ENCODE measurements at places on chromosomes 11 and 22.

DNA sequence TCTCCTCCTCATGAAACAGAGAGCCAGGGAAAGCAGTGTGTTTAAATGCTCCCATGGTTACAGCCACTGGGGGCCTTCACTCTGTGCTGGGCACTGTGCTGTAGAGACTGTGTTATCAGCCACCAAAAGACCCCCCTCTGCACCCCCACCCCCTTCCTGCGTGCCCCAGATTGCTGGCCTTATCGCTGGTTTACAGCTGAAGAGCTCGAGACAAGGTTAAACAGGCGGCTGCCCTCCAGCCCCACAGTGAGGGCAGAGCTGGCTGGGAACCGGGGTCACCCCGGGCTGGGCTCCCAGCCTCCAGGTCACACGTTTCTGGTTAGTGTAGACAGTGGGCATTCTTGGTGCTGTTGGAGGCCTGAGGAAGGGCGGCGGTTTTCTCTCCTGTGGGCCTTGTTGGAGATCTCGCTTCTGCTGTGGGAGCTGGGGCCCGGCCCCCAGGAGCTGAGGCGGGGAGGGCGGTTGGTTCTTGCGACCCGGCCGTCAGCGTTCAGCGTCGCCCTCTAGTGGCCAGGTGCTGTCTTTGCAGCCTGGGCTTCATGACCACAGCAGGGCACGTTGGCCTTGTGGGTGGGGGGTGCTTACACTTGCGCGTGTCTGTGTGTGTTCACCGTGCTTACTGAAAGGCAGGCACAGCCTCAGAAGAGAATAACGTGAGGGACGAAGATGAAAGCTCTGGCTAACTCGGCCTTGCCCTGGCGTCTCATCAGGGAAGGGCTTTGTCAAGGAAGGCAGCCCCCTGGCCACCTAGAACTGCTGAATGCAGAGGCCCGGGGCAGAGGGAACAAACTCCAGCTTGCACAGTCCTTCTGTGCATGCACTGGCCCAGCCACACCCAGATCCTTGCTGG is 40.8 kb downstream of the TBC1D22A start:
- DNase-seq = no peak

- DNase-seq = no peak
Observed at GRCh38 chr22:47994601-47995263, 1232.3 kb downstream of the TBC1D22A start.

GRCh38 chr11:100769165-100769564 is 82.1 kb downstream of the ARHGAP42 start:
- no peak for DNase-seq

DNA sequence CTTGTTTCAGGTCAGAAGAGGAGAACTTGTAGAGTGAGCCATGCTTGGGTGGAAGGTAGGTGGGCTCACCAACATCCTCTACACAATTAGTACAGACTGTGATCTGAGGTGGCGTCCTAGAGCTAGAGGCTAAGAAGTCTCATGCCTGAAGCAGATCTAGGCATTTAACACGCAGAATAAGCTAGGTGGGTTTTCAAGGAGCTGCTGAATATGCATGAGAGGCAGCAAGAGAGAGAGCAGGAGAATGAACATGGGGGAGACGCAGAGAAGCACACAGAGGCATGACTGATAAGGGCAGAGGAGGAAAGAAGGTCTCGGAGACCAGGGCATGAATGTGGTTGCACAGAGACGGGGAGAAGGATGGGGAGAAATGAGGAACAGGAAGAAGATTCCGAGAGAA is 36.8 kb upstream of the JAM3 start:
- no peak for DNase-seq

GRCh38 chr22:30246814-30247376 is 336 bp upstream of the LIF start:
- no peak for DNase-seq

DNA sequence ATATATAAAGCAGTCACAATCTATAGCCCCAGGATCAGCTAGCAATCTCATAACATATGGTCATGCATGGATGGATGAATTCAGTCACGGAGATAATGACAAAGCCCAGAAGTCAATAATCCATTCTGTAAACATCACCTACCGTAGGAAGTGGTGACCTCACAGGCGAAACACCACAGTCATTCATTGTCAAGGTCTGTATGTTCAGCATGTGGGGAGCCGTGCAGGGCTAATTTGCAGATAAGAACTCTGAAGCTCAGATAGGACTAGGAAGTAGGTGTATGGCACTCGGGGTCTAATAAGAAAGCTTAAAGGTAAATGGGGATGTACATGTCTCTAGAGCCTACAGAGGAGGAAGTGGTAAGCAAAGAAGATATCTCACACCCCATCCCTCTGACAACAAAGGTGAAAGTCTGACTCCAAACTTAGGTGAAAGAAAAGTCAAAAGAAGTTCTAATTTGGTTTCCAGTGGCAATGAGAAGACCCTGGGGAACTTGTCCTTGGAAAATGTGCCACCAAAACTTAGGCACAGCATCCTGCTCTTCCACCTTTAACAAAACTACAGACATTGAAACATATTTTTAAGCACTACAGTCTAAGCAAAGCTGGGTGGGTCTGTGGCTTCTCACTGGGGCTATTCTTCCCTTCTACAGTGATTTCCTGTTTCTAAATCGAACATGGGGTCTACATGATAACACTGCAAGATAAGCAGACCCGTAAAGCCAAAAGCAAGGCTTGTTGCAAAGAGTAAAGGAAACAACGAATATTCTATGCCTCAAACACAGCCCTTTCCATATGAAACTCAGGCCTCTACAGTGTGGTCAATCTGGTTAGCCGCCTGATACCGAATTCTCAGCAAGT is 5.2 kb downstream of the CRTAM start:
- no peak for DNase-seq

DNA sequence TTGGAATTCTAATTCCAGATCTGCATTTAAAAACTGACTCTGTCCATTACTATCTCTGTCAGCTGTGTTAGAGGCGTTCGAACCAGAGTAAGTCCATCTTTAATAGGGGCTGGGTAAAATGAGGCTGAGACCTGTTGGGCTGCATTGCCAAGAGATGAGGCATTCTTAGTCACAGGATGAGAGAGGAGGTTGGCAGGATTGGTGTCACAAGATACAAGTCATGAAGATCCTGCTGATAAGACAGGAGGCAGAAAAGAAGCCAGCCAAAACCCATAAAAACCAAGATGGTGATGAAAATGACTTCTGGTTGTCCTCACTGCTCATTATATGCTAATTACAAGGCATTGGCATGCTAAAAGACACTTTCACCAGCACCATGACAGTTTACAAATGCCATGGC is 356.3 kb upstream of the ISX start:
- DNase-seq = no peak

DNA sequence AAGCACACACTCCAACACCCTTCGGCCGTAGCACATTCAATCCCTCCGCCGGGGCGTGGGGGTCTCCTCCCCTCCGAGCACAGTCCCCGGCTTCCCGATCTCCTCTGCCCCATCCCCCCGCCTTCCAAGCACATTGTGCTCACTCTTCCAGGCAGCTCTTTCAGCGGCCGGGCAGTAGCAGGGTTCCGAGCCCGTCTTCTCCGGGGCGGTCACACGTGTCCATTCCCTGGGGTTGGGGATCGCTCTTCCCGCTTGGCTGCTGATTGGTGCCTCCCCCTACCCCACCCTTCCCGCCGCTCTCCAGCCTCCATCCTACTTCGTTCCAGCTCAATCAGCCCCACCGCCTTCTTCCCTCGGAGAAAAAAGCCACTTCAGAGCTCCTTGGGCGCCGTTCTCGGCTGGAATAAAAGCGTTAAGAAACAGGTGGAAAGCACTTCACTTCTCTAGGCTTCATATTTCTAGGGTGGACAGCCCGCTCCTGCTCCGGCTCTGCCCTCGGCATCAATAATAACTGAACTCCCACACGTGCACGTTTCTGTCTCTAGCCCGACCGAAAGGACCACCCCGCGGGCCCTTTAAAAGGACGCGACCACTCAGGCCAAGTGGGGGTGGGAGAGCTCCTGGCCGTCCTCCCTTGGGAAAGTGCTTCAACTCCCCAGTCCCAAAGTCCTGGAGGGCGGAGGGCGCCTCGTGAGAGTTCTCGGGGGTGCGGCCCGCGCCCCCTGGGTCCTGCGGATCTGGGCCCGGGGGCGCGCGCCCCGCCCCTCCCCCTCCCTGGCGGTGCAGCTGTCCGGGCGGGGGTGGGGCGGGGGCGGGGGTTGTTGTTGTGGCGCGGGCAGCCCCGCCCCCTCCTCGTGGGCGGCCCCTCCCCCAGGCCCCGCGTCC is 464 bp upstream of the CECR2 start:
- peak; percentile 89 for DNase-seq

DNA sequence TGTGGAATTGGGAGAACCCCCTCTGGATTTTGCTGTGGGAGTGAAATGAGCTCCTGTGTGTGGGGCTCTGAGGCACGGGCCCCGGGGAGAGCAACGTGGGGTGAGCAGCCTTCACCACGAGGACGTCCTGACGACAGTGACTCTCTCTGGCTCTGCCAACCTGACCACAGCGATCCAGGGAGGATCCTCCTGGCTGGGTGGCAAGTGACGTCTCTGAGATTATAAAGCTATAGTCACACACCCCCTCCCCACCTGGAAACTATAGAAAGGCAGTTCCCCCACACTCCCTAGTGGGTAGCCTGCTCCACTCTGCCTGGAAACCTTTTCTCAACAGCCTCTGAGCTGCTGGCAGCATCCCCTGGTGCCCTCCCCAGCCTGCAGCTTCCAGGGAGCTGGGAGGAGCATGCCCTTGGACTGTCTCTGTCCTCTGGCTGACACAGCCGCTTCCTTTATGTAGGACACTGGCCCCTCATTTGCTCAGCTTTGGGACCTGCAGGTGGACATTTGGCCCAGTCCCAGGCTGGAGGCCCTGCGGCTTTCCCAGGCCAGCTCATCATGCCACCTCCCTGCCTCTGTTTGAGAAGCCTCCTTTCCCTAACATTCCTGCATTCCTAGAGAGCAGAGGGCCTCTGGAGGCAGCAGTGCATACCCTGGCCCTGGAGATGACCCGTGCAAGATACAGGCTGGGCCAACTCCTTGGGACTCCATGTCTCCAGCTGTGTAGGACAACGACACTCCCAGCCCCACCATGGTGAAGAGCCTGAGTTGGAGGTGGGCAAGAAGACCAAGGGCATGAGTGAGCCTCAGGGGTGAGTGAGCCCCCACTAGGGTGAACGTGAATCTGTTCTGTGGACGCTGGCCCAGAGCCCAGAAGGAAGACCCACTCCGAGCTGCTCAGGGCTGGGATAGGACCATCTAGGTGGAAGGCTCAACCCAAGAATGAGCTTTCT is 314.0 kb downstream of the NTM start:
- no peak for DNase-seq

- no peak for DNase-seq
Observed at GRCh38 chr22:27523711-27524110, 277.8 kb downstream of the MN1 start.

GRCh38 chr11:26025676-26026075 is 306.3 kb upstream of the ANO3 start:
- no peak for DNase-seq

- peak; percentile 79 for DNase-seq
Observed at GRCh38 chr22:41401781-41402648, 20.3 kb downstream of the TEF start.

DNA sequence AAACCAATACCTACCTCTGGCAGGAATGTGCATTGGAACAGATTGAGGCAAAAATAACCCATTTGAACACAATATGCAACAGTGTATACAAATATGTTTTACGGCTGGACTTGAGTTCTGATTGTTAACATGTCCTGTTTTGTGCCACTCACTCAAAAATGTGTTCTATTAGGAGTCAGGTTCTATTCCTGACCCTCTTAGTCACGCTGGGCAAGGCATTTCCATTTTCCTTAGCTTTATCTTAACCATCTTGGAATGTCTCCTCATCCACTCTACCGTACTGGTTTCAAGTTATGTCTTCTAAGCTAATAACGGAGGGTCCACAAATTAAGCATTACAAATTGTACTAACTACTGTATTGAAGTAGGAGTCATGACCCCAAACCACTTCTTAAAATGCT is 78.6 kb downstream of the MAML2 start:
- no peak for DNase-seq

GRCh38 chr22:20283674-20284066 is 15.6 kb upstream of the RTN4R start:
- DNase-seq = no peak

All from frontal cortex (tissue), 4 donors.